Mesothelial cell of epicardium (in vitro differentiated cells): ENCODE measurements at places on chromosomes 12 and 14. TPM values are rescaled to one million over a fixed set of nuclear protein-coding genes. Genes with fewer than 3 reads are reported as not detected.

DNA sequence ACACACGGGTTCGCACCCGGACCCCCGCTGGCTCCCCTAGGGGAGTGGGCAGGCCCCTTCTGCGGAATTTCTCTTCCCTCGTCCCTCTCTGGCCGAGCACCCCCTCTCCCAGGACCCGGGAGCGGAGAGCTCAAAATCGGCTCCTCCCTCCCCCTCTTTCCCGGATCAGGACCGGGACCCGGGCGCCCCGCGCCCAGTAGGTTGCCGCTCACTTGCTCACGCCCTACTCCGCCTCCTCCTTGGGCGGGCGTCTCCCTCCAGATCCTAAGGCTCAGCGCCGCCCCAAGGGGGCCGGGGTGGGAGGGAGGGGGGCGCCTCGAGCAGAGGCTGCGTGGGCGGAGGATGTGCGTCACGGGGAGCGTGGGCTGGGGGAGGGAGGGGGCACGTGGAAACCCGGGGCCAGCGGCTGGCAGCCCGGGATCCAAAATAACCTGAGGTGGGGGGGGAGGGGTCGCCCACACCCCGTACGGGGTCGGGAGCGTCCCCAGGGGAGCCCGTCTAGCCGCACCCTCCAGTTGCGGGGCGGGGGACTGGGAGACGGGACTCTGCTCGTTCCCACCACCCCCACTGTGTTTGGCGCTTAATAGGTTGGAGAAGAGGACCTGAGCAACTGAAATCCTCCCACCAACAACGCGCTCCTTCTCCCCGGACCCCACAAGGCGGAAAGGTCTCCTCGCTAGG is 1.8 kb upstream of the NAB2 start:
- peak; percentile 77 for DNase-seq

DNA sequence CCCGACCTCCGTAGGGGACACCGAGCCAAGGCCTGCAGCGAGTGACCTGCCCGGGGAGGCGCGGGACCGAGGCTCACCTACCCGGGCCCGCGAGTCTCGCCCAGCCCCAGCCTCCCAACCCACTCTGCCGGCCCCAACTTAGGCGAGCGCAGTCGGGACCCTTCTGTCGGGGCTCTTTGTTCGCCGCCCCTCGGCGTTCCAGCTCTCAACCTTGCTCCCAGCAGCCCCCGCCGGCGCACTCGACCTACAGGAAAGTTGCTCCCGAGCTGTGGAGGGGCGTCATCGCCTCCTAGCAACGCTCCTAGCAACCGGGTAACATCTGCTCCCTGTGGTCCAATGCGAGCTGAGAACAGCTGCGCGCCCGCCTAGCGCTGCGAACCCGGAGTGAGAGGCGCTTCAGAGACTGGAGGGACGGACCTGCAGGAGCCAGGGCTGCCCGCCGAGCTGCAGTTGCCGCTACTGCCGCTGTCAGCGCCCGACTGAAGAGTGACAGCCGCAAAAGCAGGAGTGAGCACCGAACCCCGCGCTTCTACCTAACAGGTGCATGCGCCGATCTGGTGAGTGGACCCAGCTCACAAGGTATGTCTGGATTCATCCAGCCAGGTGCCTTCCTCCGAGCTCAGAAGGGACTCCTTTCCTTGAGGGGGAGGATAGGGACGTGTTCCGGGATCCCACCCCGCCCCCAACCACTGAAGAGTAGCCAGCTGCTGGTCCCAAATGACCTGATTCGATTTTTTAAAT is 355.0 kb downstream of the SNAPC1 start:
- peak; percentile 55 for DNase-seq

DNA sequence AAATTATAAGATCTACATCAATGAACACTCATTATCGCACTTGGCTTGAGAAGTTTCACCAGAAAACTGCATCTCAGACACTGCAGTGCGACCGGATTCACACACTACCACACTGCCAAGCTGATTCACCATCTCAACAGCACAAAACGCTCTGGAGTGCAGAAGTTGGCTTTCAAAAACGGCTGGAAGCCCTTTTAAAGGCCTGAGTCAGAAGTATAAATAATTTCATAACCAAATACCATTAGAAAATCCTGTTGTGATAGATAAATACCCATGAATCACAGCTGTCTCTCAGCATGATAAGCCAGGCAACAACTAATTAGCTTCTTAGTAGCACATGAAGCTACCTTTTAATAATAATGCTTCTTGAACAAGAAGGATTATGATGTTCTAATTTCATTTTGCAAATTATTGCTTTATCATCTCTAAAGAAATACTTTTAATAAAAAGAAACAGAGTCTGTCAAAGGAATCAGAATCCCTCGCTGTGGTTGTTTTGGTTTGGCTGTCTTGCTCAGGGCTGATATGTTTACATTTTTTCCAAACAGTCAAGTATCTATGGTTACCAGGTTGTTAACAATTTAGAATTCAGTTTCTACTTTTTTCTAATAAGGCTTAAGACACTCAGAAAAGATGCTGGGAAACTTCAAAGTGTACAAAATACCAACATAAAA is 51.2 kb downstream of the SLC2A13 start:
- no peak for DNase-seq

- no peak for DNase-seq
These were observed 47.4 kb upstream of the TRAF3 start for GRCh38 chr14:102729825-102730224.

DNA sequence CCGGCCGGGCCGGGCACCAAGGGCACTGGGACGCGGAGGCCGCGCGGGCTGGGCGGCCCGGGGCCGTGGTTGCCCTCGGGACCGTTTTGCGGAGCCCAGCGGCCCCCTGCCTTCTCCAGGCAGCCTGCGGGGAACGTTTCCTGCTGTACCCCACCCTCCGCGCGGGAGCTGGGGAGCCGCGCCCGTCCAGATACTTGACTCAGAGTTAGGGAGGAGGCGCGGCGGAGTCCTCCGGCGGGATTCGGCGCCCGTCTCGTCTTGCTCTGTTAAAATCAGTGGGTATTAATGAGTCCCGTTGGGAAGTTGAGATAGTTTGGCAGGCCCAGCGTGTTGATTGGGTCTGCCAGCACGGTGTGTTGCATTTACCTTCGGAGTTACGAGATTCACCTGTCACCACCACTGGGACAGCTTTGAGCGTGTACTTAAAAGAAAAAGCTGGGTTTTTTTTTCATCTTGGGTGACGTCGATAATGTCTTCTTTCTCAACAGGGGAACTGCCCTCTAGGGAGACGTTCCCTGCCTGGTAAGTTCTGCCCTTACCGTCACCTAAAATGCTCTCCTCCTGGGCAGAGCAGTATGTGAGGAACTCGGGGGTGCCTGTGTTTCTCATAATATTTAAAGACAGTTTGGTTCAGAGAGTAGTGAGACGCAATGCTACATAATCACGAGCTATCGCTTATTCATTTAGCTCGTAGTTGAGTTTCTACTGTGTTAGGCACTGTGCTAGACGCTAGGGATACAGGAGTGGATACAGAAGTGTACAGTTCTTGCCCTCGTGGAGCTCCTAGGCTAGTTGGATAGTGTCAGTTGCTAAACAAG is 596 bp downstream of the DLST start:
- peak; percentile 30 for DNase-seq

GRCh38 chr12:79067977-79068376 is 203.4 kb downstream of the SYT1 start:
- DNase-seq = no peak

DNA sequence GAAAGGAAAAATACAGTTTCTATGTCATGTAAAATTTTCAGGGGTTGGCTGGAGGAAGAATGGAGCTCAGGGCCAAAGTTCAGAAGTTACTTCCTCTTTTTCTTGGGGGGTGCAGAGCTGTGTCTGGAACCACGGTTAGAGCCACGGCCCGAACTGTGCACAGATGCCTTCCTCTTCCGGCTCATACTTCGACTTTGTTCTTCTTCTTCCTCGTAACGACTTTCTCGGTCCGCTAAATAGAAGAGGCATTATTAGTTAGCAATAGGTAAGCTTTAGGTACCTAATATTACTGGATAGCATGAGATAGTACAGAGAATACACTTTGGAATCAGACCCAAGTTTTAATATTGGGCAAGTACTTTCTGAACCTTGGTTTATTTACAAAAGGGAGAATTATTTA is 31.2 kb downstream of the SUPT16H start:
- no peak for DNase-seq

DNA sequence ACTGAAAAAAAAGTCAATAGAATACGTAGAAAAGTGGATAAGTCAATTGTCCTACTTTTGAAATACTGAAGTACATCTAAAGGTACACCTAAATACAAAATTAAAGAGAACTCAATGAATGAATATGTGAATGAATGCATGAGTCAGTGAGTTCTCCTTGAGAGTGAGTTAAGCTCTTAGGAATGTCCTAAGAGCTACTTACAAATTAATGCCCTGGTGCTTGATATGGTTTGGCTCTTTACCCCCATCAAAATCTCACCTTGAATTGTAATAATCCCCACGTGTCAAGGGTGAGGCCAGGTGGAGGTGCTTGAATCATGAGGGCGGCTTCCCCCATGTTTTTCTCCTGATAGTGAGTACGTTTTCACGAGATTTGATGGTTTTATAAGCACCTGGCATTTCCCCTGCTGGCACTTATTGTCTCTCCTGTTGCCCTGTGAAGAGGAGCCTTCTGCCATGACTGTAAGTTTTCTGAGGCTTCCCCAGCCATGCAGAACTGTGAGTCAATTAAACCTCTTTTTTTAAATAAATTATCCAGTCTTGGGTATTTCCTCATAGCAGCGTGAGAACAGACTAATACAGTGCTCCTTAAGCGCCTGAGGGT is 192.2 kb upstream of the ARHGAP5 start:
- no peak for DNase-seq

GRCh38 chr14:52269982-52270381 is 2.5 kb downstream of the PTGDR start:
- no peak for DNase-seq

- DNase-seq = no peak
These were observed 27.6 kb upstream of the MAP3K9 start for GRCh38 chr14:70836946-70837345.

DNA sequence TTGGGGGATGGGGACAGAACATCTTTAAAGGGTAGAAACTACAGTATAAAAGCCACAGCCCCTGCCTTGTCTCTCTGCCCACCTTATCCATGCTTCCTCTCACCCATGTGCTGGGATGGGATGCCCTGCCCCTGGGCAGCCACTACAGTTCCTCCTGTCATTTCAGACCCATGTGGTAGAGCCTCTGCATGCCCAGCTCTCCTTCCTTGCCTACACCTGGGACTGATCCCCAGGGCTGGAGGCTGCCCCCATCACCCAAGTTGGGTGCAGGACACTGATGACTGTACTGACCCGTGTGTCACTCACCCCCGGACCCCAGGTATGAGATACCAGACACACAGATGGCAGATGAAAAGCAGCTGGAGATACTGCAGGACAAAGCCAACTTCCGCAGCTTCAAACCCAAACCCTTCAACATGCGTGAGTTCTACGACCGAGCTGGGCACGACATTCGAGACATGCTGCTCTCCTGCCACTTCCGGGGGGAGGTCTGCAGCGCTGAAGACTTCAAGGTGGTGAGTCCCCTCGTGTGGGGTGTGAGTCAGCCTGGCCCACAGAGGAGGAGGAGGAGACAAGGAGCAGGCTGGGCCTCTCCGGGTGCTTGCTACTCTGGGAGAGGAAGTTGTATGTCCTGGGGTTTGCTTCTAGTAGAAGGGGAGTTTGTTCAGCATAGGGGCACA is 2.2 kb downstream of the ASIC1 start:
- DNase-seq = no peak

- no peak for DNase-seq
These were observed 26.2 kb downstream of the RTRAF start for GRCh38 chr14:52015411-52016030.

DNA sequence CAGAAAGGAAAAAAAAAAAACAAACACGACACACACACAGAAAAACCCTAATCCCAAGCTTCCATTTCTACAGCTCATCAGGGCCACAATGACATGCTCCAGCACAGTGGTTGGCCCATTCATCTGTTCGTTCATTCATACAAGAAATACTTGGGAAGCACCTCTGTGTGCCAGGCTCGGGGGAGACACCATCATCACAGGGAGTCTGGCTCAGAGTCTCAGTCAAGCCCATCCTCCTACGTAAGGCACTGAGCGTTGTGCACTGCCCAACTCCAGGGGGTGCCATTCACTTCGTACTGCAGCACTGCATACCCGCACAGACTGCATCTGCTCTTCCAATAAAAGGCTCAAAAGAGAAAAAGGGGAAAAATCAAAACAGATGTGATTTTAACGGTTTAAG is 15.3 kb downstream of the VPS37B start:
- no peak for DNase-seq

DNA sequence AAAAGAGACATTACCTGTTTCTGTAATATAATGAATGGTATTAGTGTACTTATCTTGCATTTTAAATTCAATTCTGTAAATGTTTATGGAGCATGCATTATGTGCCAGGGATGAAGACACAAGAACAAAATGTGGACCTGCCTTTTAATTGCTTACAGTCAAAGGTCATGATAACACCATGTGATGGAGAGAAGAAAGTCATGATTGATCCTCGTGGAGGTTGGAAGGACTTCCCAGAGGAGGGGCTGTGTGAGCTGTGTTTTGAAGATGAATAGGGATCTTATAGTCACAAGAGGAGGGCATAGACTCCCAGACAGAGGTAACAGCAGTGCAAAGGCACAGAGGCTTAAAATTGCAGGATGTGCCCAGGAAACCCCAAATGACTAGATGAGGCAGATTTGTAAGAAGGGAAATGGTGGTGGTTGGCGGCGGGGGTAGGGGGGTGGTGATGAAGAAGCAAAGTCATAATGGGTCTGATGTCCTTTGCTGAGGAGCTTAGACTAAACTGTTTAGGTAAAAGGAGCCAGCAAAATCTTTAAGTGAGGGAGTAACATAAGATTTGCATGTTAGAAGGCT is 151.5 kb downstream of the PRKCH start:
- no peak for DNase-seq

DNA sequence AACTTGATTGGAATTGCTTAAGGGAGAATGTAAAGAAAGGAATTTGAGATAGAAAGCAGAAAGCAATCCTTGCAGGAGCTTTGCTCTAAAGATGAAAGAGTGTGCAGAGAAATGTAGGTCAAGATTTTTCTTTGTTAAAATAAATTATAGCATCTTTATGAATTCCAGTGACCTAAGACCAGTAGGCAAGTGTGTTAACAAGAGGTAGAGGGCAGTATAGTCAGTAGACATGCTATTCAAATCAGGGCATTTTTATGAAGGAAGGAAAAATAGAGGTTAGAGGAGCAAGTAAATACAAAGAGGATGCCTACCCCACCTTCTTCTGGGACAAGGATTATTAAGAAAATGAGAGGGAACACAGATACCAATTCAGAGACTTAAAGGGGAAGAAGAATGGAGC is 148.5 kb downstream of the PLCZ1 start:
- no peak for DNase-seq

GRCh38 chr12:75471902-75472890 is 8.4 kb upstream of the GLIPR1 start:
- no peak for DNase-seq

GRCh38 chr14:105482486-105483110 is 4.1 kb upstream of the CRIP1 start:
- DNase-seq = no peak

- DNase-seq = no peak
These were observed 303.5 kb upstream of the SFSWAP start for GRCh38 chr12:131407221-131408035.

- DNase-seq = no peak
These were observed 83.2 kb downstream of the MYRFL start for GRCh38 chr12:69908203-69908602.

Gene SSTR1
- total RNA-seq = not detected in 3 replicates

Gene IL22
- not detected in 3 replicates for total RNA-seq

Gene RILPL2
- 2.4 TPM in 3 replicates for total RNA-seq

Gene LHX5
- total RNA-seq = not detected in 3 replicates

Gene PTPRQ
- total RNA-seq = 17.5 to 19.2 TPM (median 18.1 TPM) in 3 replicates

Gene MLF2
- total RNA-seq = 195 to 203 TPM (median 202 TPM) in 3 replicates

Gene SLCO1A2
- 3.9 to 4.6 TPM (median 4.4 TPM) in 3 replicates for total RNA-seq

Gene CACNA2D4
- total RNA-seq = 0.09 to 0.45 TPM (median 0.45 TPM) in 3 replicates

Gene SLC35F4
- total RNA-seq = not detected in 3 replicates
